CD4-positive, alpha-beta T cell treated with Interleukin-4 for 1 hour (primary cell): ENCODE measurements at places on chromosomes 4 and X.
A peak's percentile ranks its signal among the peaks of the same experiment; 100 is the strongest.

- peak; percentile 58 for DNase-seq
Observed at GRCh38 chr4:68375667-68376559, 26.0 kb upstream of the YTHDC1 start.

DNA sequence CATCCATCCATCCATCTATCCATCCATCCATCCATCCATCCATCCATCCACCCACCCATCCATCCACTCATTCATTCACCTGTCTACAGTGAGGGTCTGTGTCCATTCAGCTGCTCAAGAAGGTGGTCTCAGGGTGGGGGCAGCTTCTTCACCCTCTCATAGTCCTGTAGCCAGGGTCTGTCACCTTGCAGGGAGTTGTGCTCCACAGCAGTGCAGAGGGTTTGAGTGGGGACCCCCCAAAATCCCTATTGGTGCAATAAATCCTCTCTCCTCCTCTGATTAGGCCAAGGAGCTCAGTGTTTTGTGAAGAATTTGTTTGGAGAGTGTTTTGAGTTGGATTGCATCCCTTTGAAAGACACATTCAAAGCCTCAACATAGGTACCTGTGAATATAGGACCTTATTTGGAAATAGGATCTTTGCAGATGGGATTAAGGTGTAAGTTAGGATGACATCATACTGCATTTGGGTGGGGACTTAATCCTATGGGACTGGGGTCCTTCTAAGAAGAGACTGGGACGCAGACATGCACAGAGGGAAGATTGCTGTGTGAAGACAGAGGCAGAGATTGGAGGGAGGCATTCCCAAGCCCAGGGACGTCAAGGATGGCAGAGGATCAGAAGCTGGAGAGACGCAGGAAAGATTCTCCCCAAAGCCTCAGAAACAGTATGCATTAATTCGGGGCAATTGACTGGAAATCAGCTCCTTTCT is 12.0 kb downstream of the P2RY8 start:
- DNase-seq, result no peak

DNA sequence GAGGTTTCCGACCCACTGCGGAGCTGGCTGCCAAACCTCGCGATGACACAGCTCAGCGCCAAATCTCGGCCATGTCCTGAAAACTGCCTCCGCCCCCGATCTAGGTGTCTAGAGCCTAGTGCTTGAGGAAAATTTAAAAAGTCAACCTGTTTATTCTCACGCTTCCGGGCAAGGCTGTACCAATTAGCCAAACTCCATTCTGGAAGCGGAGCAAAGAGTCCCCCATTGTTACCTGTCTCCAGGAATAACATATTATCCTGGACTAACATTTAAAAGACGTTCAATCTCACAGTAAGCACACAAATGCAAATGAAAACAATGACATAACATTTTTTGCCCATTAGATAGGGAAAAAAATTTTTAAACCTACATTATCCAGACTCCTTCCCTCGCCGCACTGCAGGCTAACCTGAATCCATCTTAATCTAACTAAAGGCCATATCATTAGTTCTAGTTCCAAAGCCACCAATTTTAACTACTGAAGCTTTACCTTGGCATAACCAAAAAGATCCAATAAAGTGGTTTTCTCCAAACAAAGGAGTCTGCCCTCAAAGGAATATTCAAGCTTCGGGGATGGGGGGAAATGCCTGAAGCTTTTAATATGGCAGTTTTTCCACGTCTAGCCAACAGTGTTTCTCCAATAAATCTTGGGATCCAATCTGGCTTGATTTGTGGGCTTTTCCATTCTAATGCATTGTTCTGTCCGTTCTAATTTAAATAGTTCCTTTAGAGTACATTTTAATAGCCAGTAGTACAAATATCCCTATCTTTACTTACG is 1.9 kb downstream of the HUWE1 start:
- DNase-seq, result no peak

GRCh38 chr4:168717847-168718246 is 221.0 kb downstream of the PALLD start:
- no peak for DNase-seq

GRCh38 chrX:130933358-130933757 is 30.3 kb upstream of the ENOX2 start:
- DNase-seq, result no peak
